ENCODE measurements at places on chromosomes 12 and 14.

- no peak for DNase-seq
Observed at GRCh38 chr12:20778969-20779368, 31.5 kb upstream of the SLCO1B3 start.

- DNase-seq, result no peak
Observed at GRCh38 chr12:124663771-124664366, 96.5 kb upstream of the NCOR2 start.

DNA sequence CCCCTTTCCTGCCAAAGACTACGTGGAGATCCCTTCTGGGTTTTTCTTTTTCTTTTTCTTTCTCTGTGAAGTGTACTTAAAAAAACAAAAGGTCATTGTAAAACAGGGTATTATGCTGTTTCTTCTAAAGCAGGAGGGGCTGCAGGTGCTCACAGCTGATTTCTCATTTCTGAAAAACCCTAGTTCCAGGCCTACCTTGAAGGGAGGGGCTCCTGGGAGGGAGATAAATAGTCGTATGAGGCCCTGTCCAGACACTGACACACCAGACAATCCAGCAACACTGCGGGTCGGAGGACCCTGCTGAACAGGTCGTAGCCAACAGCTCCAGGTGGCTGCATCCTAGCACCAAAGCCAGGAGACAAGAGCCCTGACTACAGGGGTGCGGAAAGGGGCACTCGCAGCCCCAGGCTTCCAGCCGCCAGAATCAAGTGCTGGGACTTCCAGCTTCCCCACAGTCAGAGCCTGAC, 41.1 kb downstream of the PSMA6 start:
- DNase-seq, result no peak

DNA sequence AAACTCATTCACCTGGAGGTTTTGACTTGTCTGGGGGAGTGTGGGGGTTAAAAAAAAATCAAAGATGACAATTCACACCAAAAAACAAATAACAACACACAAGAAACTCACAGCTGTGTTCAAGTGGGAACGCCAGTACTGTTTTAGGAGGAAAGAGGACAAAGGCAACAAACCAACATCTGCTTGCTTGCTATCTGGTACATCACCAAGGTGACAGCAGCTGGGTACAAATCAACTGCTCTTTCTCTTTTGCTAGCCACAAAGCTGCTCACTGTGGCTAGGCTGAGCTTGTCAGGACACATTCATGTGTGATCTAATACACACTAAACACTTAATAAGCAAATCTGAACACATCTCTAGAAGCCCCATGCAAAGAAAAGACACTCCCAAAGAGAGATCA, 128.0 kb upstream of the RAP1B start:
- no peak for DNase-seq

GRCh38 chr14:101963656-101964296, 597 bp upstream of the DYNC1H1 start:
- no peak for DNase-seq

- no peak for DNase-seq
Observed at GRCh38 chr12:116803013-116803736, 65.1 kb downstream of the RNFT2 start.

- DNase-seq, result no peak
Observed at GRCh38 chr12:123720141-123720814, 8.1 kb downstream of the ATP6V0A2 start.

GRCh38 chr12:10620078-10620779, 6.8 kb upstream of the MAGOHB start:
- no peak for DNase-seq

GRCh38 chr14:72883109-72883508, 10.8 kb downstream of the DPF3 start:
- no peak for DNase-seq

GRCh38 chr12:122545855-122546254, 18.8 kb downstream of the KNTC1 start:
- DNase-seq, result no peak

DNA sequence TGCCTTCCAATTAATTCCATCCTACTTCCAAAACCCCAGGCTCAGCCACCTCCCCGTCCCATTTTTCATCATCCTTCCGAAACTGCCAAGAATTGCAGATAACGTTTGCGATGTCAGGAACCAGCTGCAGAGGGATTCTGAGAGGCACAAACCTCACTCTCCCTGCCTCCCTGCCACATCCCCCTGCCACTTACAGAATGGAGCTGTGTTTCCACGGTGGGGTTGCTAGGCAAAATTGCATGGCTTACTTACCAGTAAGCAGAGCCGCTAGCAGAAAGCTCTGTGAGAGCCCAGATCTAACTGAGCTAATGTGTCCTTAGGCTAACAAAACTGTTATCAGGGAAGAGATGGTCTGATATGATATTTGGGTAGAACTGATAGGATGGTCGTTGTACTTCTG, 127.4 kb downstream of the KCNK10 start:
- no peak for DNase-seq

DNA sequence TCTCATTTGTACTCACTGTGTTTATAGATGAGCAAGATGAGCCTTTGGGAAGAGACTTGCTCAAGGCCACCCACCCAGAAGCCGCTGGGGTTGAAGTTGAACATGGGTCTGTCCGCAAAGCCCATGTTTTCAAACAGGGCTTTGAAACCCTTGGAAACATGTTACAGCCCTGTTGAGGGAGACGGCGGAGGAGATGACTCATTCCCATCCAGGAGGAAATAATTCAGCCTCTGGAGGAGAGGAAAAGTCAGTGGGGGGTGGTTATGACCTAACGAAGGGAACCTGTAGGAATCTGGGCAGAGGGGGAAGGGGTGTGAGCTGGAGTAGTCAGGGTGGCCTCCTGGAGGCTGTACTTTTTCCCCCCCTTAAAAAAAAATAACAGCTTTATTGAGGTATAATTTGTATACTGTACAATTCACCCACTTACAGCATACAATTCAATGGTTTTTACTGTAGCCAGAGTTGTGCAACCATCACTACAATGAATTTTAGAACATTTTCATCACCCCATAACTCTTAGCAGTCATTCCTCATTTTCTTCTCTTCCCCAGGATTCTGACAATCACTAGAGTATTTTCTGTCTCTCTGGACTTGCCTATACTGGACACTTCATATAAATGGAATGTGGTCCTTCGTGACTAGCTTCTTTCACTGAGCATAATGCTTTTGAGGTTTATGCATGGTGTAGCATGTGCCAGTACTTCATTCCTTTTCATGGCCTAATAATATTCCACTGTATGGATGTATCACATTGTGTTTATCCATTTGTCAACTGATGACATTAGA, 1.9 kb upstream of the RIN3 start:
- peak; percentile 84 for DNase-seq

GRCh38 chr12:32877601-32878459, 18.7 kb downstream of the PKP2 start:
- no peak for DNase-seq

DNA sequence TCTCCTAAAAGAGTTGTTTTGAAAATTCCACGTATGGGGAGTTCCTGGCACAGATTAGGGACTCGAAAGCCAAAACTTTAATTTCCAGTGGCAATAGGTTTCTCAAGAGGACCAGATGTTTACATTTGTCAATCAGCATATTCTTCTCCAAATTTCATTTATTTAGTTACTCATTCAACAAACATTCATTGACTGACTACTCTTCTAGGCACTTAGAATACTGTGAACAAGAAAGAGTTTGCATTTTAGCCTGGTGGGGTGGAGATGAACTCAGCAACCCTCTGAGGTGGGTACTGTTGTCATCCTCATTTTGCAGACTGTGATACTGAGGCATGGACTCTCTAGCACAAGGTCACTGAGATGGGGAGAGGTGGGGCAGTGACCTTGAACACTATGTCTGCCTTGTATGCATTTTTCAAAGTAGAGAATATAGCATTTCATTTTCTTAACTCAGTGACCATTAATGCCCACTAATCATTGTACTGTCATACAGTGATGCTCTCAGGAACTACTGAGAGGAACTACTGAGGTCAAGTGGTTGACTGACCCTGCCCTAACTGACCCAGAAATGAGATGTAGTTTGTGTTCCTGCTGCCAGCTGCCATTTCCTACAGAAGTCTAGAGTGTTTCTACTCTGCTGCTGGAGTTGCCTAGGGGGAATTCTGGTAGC, 2.2 kb downstream of the L3HYPDH start:
- peak; percentile 65 for DNase-seq

GRCh38 chr12:4280351-4281163, 7.0 kb downstream of the CCND2 start:
- DNase-seq, result no peak

DNA sequence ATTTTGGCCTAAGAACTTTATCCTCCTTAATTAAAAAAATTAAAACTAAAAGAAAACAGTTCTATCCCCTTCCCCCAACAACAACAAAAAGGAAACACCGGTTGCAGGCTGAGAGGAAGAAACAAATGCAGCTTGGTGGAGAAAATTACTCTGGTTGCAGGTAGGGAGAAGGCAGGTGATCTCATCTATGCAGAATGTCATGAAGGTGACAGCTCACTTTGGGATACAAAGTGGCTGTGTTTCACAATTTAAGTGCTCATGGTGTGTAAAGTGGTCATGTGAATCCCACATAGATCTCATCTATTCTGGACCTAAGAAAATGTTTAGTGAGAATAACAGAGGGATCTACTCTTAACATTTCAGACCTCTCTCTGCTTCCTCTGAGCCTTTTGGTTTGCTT, 219.7 kb upstream of the PKP2 start:
- no peak for DNase-seq

DNA sequence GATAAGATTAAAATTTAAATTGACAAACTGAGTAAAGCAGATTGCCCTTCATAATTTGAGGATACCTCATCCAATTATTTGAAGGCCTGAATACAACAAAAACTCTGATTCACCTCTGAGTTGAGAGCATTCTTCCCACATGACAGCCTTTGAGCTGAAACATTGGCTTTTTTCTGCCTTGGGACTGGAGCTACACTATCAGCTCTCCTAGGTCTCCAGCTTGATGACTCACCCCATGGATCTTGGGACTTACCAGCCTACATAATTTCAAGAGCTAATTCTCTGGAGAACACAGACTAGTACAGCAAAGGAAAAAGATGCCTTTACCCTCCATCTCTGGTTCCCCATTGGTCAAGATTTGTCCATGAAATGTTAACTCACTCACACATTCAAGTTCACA, 555.1 kb downstream of the FOXG1 start:
- peak; percentile 85 for DNase-seq

- DNase-seq, result peak; percentile 13
Observed at GRCh38 chr14:61051051-61051450, 70.0 kb downstream of the SLC38A6 start.

DNA sequence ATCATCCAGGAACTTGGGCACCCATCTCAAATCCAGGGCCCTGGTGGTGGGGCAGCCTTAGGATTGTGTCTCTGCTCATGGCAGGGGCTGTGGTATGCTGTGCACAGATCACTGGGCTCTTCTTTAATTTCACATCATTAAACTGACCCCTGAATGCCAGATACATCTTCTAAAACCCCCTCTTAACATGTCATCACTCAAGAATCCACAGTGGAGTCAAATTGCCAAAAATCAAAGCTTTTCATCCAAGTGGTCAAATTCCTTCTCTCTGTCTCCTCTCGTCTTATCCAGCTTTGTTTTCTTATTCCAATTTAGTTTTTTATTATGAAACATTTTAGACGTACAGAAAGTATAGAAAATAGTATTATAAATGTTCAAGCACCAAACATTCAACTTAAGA, 97.5 kb downstream of the ADCK1 start:
- no peak for DNase-seq

- DNase-seq, result peak; percentile 99
Observed at GRCh38 chr12:107760809-107761501, at the start of gene PRDM4. PRDM4 (minus strand) TSS chr12:107761137; CDS start chr12:107760515, 622 bp downstream.

GRCh38 chr14:68577802-68578541, 214.9 kb downstream of the ZFP36L1 start:
- peak; percentile 97 for DNase-seq

DNA sequence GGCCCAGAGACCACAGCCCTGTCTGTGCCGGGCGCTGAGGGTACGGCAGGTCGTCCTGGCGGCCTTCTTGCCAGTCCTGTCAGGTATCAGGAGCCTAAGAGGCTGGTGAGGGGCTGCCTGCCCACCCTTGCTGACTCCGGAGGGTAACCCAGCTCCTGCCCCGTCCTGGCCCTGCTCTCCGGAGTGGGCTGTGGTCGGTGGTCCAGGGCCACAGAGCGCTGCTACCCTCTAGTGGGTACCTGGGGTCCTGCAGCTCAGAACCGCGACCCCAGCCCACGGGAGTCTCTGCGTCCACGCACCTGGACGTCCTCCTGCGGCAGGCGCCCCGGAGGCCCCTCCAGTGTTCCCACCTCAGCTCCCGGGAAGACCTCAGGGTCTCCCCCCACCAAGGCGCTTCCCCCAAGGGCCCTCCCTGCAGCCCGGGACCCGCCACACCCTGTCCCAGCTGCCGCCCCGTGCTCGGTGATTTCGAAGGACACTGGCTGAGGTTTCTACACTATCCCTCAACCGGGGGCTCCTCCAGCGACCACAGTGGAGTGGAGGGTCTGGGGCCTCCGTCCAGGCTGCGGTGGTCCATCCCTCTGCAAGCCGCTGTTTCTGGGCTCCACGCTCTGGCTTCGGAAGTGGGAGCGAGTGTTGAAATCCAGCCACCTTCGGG, 75.9 kb upstream of the FBRSL1 start:
- DNase-seq, result no peak

- DNase-seq, result no peak
Observed at GRCh38 chr12:55492078-55492477, at the start of gene OR6C68. OR6C68 (plus strand) TSS chr12:55492378; CDS start chr12:55492378, 0 bp downstream.

DNA sequence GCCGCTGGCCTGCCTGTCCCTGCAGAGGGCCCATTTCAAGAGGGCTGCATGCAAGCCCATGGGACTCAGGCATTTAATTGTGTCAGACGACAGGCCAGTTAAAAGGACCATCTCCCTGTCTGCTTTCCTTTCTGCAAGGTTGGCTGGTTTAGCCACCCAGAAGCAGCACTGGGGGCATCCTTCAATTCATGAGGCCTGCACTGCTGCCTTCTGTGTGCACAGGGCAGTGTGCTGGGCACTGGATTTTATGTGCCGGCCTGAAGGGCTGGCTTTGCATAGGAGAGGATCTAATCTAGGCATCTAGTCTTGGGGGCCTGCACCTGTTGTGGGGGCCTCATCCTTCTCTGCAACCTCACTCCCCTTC, 114.1 kb upstream of the FKBP4 start:
- no peak for DNase-seq

- DNase-seq, result no peak
Observed at GRCh38 chr14:44937547-44937946, 24.2 kb downstream of the KLHL28 start.

DNA sequence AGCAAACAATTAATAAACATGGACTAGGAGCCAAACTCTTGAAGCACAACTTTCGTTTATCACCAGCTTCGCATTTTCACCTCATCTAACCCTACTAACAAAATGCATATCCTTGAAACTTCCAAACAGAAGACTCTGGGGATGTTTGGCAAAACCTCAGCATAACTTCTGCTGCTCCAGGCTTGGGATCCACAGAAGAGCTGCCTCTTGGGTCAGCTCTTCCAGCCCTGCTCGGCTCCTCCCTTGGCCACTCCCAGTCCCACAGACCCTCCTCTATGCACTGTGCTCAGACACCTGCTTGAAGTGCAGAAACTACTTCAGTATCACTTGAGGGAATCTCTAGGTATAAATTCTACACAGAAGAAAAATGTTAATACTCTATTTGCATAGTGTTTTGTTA, 110.0 kb upstream of the AMIGO2 start:
- DNase-seq, result no peak

DNA sequence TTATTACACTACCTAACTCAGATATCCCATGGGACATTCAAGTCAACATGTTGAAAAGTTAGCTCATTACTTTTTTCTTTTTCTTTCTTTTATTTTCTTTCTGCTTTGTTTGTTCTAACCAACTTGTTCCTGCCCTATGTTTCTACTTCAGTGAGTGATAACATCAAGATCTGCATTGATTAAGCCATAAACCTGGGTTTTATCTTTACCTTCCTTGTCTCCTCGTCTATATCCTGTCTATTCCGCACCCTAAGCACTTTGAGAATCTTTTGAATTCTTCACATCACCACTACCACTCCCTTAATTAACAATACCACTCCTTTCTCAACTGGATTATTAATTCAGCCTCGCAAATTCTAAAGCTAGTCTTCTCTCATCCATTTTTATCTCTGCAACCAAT, 81.9 kb upstream of the AVPR1A start:
- DNase-seq, result no peak
